Kidney epithelial cell (primary cell): ENCODE measurements at places on chromosomes 2 and 18. TPM values are rescaled to one million over a fixed set of nuclear protein-coding genes. Genes with fewer than 3 reads are reported as not detected.

DNA sequence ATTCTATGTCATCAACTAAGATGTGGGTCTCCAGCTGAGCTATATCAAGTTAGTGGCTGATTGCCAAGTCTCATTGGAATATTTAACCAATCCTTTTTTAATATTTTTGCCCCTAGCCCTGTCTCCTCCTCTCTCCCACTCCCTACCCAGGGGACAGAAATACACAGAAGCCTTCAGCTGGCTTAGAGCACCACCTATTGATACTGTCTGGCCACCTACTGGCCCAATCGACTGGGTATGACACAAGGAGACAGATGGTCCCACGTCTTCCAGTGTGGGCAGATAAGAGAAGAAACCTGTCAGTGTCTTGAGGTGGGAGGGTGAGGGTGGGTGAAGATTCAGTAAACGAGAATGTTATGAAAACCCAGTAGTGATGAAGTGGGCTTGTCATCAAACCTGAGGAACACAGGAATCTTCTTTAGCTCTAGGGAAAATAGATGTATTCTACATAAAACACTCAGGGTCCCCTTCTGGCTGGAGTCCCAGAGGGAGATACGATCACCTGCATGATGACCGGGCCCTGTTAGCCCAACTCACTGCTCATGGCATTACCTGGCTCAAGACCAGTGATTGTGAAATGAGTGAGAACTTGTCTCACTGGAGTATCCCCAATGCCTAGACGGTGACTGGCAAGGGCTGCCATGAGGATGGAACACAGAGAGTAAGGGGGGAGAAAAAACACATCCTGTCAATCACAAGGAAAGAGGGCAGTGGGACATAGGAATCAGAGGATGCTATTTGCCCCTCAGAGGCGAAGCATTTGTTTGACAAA, 26.7 kb downstream of the POLR1A start:
- DNase-seq = no peak

- DNase-seq = no peak
These were observed 136.7 kb downstream of the SH3BP4 start for GRCh38 chr2:235088496-235088921.

DNA sequence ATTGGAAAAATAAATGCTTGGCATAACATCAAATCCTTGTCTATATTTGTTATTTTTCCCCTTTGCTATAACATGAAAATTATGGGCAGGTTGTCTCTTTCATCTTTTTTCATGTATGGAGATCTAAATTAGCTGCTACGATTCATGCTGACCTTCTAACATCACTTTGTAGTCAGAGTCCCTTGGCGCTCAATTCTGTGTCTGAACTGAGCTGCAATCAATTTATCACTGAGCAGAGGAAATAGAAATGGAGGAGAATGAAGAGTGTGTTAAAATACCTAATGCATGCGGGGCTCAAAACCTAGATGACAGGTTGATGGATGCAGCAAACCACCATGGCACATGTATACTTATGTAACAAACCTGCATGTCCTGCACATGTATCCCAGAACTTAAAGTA, 168.9 kb downstream of the CDH7 start:
- DNase-seq = no peak

GRCh38 chr18:78309307-78309706, 670.3 kb upstream of the SALL3 start:
- no peak for DNase-seq

Gene LINC00305
- total RNA-seq = not detected in 2 replicates

Gene DCAF17
- total RNA-seq = 15.4 and 18.5 TPM in 2 replicates

DNA sequence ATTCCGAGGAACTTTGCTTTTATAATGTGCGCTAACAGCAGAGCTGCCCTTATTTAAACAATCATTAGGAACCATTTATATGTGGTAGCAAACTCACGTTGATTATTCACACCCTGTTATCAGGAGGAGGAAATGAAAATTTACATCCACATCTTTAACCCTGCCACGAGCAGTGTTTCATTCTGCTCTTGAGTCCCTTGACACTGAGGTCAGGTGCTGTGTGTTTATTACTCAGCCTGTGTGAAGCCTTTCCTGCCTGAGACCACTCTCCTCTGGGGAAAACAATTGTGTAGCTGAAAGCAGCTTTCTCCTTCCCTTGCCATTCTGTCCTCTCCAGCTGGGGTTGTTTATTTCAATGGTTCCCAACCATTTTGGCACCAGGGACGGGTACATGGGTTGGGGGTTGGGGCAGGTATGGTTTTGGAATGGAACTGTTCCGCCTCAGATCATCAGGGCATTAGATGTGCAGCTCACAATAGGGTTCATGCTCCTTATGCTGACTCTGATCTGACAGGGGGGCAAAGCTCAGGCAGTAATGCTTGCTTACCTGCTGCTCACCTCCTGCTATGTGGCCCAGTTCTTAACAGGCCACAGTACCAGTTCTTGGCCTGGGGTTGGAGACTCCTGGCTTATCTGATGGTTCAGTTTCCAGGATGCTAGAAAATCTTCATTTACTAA, 651.1 kb downstream of the TDRD15 start:
- no peak for DNase-seq

- no peak for DNase-seq
These were observed 90.5 kb downstream of the EDAR start for GRCh38 chr2:108898315-108899082.
